CMK (cell line): ENCODE measurements at places on chromosomes 3 and 15.

- DNase-seq: no peak
Measured at GRCh38 chr3:26084629-26085028, 294.7 kb downstream of the OXSM start.

DNA sequence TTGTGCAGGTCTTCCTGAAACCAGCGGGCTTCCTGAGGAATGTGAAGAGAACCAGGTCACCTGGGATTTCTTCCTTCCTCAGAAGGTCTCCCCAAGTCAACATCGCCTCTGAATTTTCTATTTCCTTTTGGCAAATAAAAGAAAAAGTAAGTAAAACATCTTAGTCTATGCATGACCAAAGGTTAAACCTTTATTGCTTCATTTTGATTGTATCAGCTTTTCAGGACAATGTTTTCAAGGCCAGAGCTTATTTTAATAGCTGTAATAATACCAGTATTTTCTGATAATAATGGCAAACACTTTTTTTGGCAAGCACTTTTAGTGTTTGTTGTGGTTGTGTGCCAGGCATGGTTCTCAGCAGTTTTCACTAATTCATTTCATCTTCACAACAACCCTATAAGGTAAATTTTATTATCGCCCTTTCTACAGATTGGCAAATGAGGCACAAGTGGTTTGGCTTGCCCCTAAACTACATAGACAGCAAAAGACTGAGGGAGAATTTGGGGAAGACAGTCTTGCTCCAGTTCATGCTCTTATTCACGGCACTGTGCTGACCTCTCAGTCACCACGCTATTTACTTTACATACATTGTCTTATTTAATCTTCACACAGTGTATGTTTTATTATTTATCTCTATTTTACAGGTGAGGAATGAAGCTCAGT lies 110.4 kb downstream of the RPL22L1 start:
- DNase-seq: no peak

GRCh38 chr15:71373917-71374316 lies 258.6 kb downstream of the THSD4 start:
- DNase-seq: no peak

- no peak for DNase-seq
Measured at GRCh38 chr15:56351353-56351752, 13.9 kb upstream of the TEX9 start.
